ENCODE measurements at places on chromosomes 1 and 21.

- no peak for DNase-seq
Measured at GRCh38 chr1:10781137-10781536, 15.3 kb downstream of the CASZ1 start.

GRCh38 chr1:21749859-21750468 lies 33.0 kb downstream of the USP48 start:
- DNase-seq = no peak

GRCh38 chr1:231315887-231316286 lies 21.8 kb downstream of the EXOC8 start:
- DNase-seq = peak; percentile 55

- no peak for DNase-seq
Measured at GRCh38 chr1:109626682-109627408, 7.2 kb downstream of the AMPD2 start.

DNA sequence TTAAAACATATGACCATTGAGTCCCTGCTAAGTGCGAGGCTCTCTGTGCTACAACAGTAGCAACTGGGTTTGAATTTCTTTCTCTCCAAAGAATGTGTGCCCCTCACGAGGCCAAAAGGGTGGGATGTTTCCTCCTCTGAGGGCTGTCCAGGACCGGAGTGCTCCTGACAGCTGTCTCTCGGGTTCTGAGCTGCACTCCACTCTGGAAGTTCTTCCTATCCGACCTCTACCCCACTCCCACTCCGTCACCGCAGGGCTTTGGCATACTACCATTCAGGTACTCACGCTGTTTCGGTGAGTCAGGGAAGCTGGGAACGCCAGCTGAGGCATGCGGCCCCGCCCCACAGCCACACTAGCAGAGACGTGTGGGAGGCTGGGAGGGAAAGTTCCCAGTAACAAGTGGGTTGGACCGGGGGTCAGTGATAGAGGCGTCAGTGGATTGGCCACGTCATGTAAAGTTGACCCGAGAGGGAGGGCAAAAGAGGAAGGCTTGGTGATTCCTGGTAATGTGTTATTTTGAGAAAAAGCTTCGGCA lies 705 bp upstream of the SLC50A1 start:
- peak; percentile 26 for DNase-seq

DNA sequence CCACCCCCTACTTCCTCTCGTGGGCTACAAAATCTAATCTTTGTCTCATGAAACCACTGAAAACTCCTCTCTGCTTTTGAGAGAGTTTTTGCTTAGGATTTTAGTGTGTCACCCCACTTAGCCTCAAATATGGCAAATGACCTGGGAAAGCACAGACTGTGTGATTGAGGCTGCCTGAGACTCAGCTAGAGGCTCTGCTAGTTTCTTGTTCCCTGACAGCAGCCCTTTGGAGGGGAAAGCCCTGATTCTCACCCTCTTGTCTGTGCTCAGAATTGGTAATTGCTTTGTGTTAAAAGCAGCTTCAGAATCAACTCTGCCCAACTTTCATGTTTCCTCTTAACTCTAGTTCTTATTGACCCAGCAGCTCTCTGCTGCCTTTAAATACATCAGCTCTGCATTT lies 85.6 kb upstream of the ZP4 start:
- no peak for DNase-seq

DNA sequence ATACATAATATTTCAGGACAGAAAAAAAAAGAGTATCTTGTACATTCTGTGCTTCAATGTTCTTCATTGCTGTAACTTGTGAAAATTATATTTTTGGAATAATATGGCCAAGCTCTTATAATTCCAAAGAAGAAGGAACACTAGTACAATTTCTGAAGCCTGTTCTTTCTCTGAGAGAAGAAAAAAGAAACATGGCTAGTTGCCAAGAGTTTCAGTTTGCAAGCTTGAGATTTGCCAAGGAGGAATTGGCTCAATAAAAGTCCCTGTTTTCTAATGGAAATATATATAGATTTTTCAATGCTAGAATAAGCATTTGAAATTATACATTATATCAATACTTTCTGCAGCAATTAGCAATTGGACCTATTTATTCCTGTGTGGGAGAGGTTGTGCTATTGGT lies 285.2 kb upstream of the NEGR1 start:
- no peak for DNase-seq

GRCh38 chr1:2393471-2393877 lies 1.8 kb downstream of the RER1 start:
- DNase-seq = no peak

DNA sequence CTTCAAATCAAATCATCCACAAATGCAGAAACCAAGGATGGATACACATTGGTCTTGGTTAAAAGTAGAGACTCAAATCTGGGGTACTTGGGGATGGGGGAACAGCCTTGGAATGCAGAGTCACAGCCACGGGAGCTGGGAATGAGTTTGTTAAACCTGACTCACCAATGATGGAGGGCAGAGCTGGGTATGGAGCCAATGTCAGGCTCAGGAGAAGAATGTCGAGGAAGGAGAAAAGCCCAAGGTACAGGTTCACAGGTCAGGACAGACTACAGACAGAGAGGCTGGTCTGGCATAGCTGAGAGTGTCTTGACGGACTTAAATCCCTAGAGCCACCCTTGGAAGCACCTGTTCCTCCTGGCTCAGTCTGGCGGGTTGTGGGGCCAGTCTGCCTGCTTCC lies 237.6 kb downstream of the NTNG1 start:
- DNase-seq = no peak

DNA sequence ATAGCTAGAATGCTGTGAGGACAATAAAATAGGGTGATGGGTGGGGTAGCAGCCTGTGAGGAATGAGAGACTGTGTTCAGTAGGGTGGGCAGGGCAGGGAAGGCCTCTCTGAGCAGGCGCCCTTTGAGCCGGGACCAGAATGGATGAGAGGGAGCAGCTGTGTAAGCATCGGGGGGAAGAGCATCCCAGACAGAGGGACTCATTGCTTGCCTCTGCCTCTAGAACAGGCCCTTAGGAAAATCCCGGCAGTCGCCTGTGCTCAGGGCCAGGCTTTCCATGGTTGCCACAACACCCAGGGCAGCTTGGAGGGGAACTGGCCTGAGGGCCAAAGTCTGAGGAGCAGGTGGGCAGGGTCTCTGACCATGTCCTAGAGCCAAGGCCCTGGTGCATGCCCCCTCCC lies 774 bp downstream of the SLC2A7 start:
- DNase-seq = no peak

- peak; percentile 36 for DNase-seq
Measured at GRCh38 chr1:15100121-15100879, 53.2 kb upstream of the TMEM51 start.

GRCh38 chr1:183164963-183165362 lies 21.1 kb upstream of the LAMC2 start:
- DNase-seq = no peak

DNA sequence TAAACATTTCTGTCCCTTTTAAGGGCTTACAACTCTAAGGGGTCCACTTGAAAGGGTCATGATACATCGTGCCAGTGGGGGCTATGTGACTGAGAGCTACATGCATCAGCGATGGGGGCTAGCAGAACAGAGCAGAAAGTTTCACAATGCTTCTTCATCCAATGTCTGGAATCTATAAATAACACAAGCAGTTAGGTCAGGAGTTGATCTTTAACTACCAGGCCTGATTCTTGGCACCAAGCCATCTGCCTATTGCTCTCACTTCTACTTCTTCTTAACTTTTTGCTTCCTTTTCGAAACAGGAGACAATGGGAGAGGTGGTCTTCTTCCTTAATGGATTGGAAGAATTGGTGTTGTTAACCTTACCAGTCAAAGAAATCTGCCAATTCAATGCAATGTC lies 410.0 kb downstream of the TGFB2 start:
- no peak for DNase-seq

GRCh38 chr21:24895885-24896734 lies 711.2 kb downstream of the MRPL39 start:
- no peak for DNase-seq

GRCh38 chr1:184350573-184350972 lies 36.3 kb upstream of the C1orf21 start:
- no peak for DNase-seq

GRCh38 chr1:180586671-180587155 lies 27.9 kb downstream of the OVAAL start:
- DNase-seq = no peak

GRCh38 chr1:184606786-184607185 lies 147.9 kb downstream of the EDEM3 start:
- DNase-seq = no peak

DNA sequence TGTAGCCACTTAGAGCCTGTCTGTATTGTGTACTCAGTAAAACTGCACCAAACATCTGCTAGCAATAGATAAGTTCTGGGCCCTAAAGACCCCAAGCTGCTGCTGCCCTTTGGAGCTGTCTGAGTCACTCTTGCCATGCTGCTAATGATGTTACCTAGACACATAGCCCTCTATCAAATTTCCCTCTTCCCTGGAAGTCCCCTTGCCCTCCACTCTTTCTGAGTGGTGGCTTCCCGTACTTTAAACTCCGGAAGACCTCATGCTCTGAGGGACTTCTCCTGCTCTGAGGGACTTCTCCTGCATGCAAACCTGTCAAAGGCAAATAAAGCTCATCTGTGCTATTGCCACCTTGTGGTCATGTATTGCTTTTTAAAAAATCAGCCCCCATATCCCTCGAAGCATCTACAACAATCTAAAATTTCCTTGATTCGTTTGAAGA lies 34.0 kb downstream of the FH start:
- no peak for DNase-seq

DNA sequence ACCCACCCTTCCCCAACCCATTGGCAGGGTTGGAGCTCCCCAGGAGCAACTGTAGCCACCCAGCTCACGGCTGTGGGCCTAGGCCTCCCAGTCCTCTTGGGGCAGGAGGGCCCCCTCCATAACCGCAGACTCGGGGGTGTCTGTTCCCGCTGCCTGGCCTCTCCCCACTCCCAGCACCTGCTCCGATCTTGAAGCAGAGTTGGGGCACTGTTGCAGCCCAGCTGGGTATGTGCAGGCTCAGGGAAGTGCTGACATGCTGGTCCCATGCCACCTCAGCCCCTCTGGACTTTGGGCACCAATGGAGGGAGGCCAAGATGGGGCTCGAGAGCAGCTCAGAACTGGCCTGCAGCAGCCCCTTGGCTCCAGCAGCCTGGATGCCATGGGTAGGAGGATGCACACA lies 54.8 kb upstream of the KRTAP11-1 start:
- DNase-seq = no peak

GRCh38 chr1:170659399-170660035 lies 4.4 kb upstream of the PRRX1 start:
- no peak for DNase-seq

GRCh38 chr1:47469910-47470309 lies 32.1 kb downstream of the FOXD2 start:
- DNase-seq = no peak

- DNase-seq = no peak
Measured at GRCh38 chr1:210464519-210465039, 135.9 kb downstream of the HHAT start.

GRCh38 chr1:19552291-19553010 lies 67.1 kb upstream of the CAPZB start:
- no peak for DNase-seq

DNA sequence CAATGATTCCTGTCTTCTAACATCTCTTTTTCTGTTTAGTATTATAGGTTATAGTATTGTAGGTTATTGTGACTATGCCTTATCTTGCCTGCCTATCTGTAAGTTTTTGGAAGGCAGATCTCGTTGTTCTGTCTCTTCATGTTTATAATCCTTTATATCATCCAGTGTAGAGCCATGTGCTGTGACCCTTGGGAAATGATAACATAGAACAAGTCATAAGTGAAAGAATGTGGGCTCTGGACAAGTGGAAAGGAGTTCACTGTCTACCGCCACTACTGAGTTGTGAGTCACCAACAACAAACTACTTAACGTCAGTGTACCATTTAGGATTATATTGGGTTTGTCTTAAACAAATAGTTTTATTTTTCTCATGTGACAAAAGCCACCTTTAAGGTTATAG lies 139.3 kb downstream of the LYPLAL1 start:
- DNase-seq = no peak

DNA sequence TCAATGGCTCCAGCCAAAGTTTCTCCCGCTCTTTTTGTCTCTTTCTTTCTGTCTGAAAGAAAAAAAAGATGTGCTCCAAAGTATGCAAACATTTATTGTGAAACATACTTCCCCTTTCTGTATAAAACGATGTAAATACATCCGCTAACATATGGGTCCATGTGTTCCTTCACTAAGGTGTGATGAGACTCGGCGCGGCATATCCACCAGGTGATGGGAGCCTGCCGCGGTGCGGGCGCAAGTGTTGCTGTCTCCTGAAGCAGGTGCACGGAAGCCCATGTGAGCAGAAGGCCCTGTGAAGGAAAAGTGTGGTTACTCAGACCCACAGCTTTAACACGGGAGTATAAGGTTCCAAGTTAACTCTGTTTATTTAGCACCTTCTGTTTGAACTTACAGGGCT lies 466.6 kb upstream of the C1orf87 start:
- no peak for DNase-seq

DNA sequence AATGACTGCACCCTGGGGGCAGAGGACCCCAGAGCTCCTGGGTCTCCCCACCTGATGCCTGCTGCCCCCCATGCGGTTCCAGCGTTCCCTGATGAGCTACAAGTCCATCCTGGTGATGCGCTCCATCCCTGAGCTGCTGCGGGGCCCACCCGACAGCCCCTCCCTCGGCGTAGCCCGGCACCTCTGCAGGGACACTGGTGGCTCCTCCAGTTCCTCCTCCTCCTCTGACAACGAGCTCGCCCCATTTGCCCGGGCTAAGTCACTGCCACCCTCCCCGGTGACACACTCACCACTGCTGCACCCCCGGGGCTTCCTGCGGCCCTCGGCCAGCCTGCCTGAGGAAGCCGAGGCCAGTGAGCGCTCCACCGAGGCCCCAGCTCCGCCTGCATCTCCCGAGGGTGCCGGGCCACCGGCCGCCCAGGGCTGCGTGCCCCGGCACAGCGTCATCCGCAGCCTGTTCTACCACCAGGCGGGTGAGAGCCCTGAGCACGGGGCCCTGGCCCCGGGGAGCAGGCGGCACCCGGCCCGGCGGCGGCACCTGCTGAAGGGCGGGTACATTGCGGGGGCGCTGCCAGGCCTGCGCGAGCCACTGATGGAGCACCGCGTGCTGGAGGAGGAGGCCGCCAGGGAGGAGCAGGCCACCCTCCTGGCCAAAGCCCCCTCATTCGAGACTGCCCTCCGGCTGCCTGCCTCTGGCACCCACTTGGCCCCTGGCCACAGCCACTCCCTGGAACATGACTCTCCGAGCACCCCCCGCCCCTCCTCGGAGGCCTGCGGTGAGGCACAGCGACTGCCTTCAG lies 35.5 kb downstream of the TRIM11 start:
- DNase-seq = no peak

DNA sequence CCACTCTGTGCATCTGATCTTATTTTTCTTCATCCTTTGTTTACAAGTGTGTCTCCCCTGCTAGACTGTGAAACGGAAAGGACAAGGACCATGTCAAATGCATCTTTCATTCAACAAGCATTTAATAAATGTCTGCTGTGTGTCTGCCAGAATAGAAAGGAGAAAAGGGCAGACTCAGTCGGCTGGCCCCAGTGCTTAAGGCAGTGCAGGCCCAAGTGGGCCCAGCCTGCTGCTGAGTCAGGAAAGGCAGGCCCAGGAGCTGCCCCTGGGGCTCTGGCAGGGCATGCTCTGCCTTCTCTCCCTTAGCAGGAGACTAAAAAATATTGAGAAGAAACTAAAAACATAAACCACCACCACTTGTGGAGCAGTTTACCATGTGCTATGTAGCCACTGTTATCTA lies 38.1 kb downstream of the PLEKHA6 start:
- DNase-seq = no peak

GRCh38 chr21:37294679-37295078 lies 27.5 kb upstream of the VPS26C start:
- DNase-seq = no peak

GRCh38 chr1:113802367-113803007 lies 9.8 kb downstream of the RSBN1 start:
- no peak for DNase-seq

Measured in T-helper 1 cell (primary cell).